ENCODE measurements at places on chromosomes 6 and 20. TPM values are rescaled to one million over a fixed set of nuclear protein-coding genes. Genes with fewer than 3 reads are reported as not detected.
A peak's percentile ranks its signal among the peaks of the same experiment; 100 is the strongest.

GRCh38 chr6:3286641-3287171, 28.0 kb downstream of the PSMG4 start:
- no peak overlapping the region for H3K27ac ChIP-seq
- H3K4me3 ChIP-seq = no peak overlapping the region
- peaks cover 6% of the 10 kb centered on the region for H3K4me1 ChIP-seq
- no peak for DNase-seq
- no peaks in the 10 kb centered on the region for H3K27me3 ChIP-seq
- no peaks in the 10 kb centered on the region for H3K36me3 ChIP-seq

- peaks cover 81% of the 10 kb centered on the region for H3K4me1 ChIP-seq
- no peaks in the 10 kb centered on the region for H3K27me3 ChIP-seq
- H3K27ac ChIP-seq = peak overlapping the region; percentile 90
- peak; percentile 81 for DNase-seq
Observed at GRCh38 chr6:166619912-166620311, 7.1 kb downstream of the RPS6KA2 start.

NQO2 gene
- 30.4 TPM for total RNA-seq

GRCh38 chr6:165686596-165687365, 23.7 kb upstream of the PDE10A start:
- DNase-seq = no peak
- no peaks in the 10 kb centered on the region for H3K36me3 ChIP-seq
- no peak overlapping the region for H3K4me3 ChIP-seq
- H3K4me1 ChIP-seq = no peaks in the 10 kb centered on the region

GRCh38 chr6:35448191-35448590, 3.9 kb upstream of the FANCE start:
- H3K36me3 ChIP-seq = no peaks in the 10 kb centered on the region
- no peak overlapping the region for H3K4me3 ChIP-seq
- no peaks in the 10 kb centered on the region for H3K27me3 ChIP-seq
- peaks cover 13% of the 10 kb centered on the region for H3K4me1 ChIP-seq

GRCh38 chr6:168866534-168866933, 387.1 kb downstream of the THBS2 start:
- no peak overlapping the region for H3K4me3 ChIP-seq
- no peaks in the 10 kb centered on the region for H3K4me1 ChIP-seq
- no peak overlapping the region for H3K27ac ChIP-seq
- no peaks in the 10 kb centered on the region for H3K36me3 ChIP-seq
- H3K27me3 ChIP-seq = no peaks in the 10 kb centered on the region

- peak overlapping the region; percentile 93 for H3K27ac ChIP-seq
- no peaks in the 10 kb centered on the region for H3K36me3 ChIP-seq
- no peak overlapping the region for H3K4me3 ChIP-seq
- no peaks in the 10 kb centered on the region for H3K27me3 ChIP-seq
Observed at GRCh38 chr20:20743511-20744169, 31.2 kb upstream of the RALGAPA2 start.

- DNase-seq = no peak
- no peaks in the 10 kb centered on the region for H3K27me3 ChIP-seq
- no peaks in the 10 kb centered on the region for H3K4me1 ChIP-seq
- no peak overlapping the region for H3K27ac ChIP-seq
- H3K36me3 ChIP-seq = no peaks in the 10 kb centered on the region
Observed at GRCh38 chr6:106569428-106569827, 59.9 kb downstream of the RTN4IP1 start.

DNA sequence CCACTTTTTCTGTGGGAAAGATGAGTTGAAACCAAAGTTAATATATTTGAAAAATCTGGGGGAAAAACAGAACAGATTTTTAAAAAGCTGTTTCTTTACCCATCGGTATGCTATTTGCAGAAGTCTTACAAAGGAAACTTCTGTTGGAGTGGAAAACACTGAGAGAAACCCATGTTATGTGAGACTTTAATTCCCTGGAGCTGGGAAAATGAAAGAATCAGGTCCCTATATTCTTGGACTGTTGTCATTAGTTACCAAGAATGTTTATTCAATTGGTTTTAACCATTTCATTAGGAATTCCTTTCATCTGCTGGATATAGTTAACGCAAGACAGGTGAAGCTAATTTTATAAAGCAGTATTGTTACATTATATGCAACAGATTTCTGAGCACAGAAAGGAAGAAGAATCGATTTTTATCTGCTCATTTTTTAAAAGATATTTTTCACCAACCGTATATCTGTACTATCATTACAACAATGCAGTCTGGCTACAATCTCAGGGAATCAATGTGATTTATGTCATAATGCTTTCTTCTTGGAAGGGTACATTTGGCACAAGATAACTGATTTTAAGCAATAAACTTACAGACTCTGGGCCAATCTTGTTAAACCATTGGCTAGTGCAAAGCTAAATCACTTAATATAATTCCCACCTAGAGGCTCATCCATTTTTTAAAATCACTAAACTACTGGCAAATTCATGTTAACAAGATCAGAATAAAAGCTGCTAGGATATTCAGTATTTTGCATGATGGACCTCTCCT, 170.0 kb downstream of the MOXD1 start:
- no peak for DNase-seq
- no peaks in the 10 kb centered on the region for H3K27me3 ChIP-seq
- no peaks in the 10 kb centered on the region for H3K36me3 ChIP-seq

GRCh38 chr6:14068133-14068532, 49.4 kb upstream of the CD83 start:
- no peak overlapping the region for H3K4me3 ChIP-seq
- no peaks in the 10 kb centered on the region for H3K4me1 ChIP-seq
- H3K27me3 ChIP-seq = no peaks in the 10 kb centered on the region
- DNase-seq = no peak
- no peaks in the 10 kb centered on the region for H3K36me3 ChIP-seq

- peaks cover 62% of the 10 kb centered on the region for H3K36me3 ChIP-seq
- H3K4me3 ChIP-seq = no peak overlapping the region
- no peaks in the 10 kb centered on the region for H3K27me3 ChIP-seq
- DNase-seq = no peak
- no peak overlapping the region for H3K27ac ChIP-seq
Observed at GRCh38 chr6:30725713-30726505, 5.8 kb downstream of the TUBB start.

DNA sequence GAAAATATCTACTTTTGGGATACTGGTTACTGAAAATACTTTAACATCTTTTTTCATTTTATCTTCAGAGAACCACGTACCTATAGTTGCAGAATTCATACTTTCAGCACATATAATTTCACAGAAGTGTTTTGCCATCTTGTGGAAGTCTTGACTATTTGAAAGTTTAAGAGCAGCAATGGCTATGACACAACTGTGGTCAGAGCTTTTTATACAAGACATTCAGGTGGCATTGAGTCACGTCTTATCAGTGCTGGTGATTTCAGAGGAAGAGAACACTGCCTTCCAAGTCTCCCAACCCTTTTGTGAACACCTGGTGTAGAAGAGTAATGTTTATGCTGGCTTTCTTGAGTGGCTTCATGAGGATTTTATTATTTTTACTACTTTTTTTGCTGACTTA, 171.6 kb downstream of the ARID1B start:
- peaks cover 42% of the 10 kb centered on the region for H3K4me1 ChIP-seq
- no peaks in the 10 kb centered on the region for H3K27me3 ChIP-seq
- no peak for DNase-seq
- no peaks in the 10 kb centered on the region for H3K36me3 ChIP-seq
- no peak overlapping the region for H3K4me3 ChIP-seq

ZSCAN12 gene
- total RNA-seq = 10.7 TPM

DNA sequence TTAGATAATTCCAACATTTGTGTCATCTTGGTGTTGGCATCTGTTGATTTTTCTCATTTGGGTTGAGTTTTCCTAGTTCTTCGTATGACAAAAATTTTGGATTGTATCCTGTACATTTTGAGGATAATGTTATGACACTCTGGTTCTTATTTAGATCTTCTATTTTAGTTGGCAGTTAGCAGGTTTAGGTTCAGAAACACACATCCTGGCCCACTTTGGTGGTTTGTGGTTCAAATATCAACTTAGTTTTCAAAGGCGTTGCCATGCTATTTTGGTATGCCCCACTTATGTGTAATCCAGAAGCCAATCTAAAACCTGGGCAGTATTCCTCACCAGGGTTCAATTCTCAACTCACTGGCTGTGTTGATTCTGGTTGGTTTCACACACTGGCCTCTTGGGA, 68.2 kb downstream of the NOX3 start:
- no peak overlapping the region for H3K4me3 ChIP-seq
- H3K27me3 ChIP-seq = no peaks in the 10 kb centered on the region
- H3K27ac ChIP-seq = no peak overlapping the region
- no peaks in the 10 kb centered on the region for H3K36me3 ChIP-seq

HEY2 gene
- 5.5 TPM for total RNA-seq

GRCh38 chr6:40822619-40823018, 216.4 kb downstream of the UNC5CL start:
- DNase-seq = no peak
- H3K4me1 ChIP-seq = peaks cover 9% of the 10 kb centered on the region
- no peaks in the 10 kb centered on the region for H3K36me3 ChIP-seq
- no peak overlapping the region for H3K27ac ChIP-seq

CEP162 gene
- total RNA-seq = 15.0 TPM

DNA sequence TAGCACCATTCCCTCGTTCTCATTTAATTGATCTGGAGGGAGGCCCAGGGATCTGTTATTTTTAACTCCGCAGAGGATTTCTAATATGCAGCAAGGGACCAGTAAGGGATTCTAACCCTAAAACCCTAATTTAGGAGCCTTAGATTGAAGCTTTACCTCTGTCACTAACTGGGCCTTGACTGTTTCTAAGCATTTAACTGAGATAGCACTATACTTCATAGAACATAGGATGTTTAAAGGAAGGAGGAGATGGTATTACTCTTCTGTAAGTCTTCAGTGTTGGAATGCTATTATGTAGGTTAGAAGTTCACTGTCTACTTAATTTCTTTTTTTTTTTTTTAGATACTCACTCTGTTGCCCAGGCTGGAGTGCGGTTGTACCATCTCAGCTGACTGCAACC, 242.5 kb downstream of the ZFAND3 start:
- no peak overlapping the region for H3K27ac ChIP-seq
- no peaks in the 10 kb centered on the region for H3K4me1 ChIP-seq
- H3K4me3 ChIP-seq = no peak overlapping the region

SLC26A8 gene
- total RNA-seq = 0.46 TPM

EEF1A2 gene
- 2.0 TPM for total RNA-seq

- no peaks in the 10 kb centered on the region for H3K36me3 ChIP-seq
- H3K27me3 ChIP-seq = no peaks in the 10 kb centered on the region
- no peak overlapping the region for H3K27ac ChIP-seq
- peaks cover 24% of the 10 kb centered on the region for H3K4me1 ChIP-seq
- no peak overlapping the region for H3K4me3 ChIP-seq
- peak; percentile 22 for DNase-seq
Observed at GRCh38 chr20:16472045-16472872, 101.0 kb downstream of the KIF16B start.

KIF25 gene
- not detected for total RNA-seq

- H3K4me3 ChIP-seq = no peak overlapping the region
- H3K27me3 ChIP-seq = no peaks in the 10 kb centered on the region
- peaks cover 20% of the 10 kb centered on the region for H3K4me1 ChIP-seq
- peak; percentile 69 for DNase-seq
- H3K36me3 ChIP-seq = no peaks in the 10 kb centered on the region
Observed at GRCh38 chr6:157991067-157991432, 9.4 kb downstream of the SYNJ2 start.

DNA sequence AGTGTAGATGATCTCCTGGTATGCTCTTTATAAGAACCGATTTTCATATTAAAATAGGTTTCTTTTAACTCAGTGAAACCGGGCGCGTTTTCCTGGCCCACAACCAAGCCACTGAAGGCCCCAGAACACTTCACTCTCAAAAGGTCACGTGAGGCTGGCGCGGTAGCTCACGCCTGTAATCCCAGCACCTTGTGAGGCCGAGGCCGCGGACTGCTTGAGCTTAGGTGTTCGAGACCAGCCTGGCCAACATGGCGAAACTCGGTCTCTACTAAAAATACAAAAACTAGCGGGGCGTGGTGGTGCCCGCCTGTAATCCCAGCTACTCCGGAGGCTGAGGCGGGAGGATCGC, 402 bp upstream of the TAF8 start:
- H3K4me1 ChIP-seq = peaks cover 62% of the 10 kb centered on the region
- H3K36me3 ChIP-seq = peaks cover 7% of the 10 kb centered on the region
- H3K4me3 ChIP-seq = no peak overlapping the region
- no peaks in the 10 kb centered on the region for H3K27me3 ChIP-seq
- H3K27ac ChIP-seq = peak overlapping the region; percentile 90

DNA sequence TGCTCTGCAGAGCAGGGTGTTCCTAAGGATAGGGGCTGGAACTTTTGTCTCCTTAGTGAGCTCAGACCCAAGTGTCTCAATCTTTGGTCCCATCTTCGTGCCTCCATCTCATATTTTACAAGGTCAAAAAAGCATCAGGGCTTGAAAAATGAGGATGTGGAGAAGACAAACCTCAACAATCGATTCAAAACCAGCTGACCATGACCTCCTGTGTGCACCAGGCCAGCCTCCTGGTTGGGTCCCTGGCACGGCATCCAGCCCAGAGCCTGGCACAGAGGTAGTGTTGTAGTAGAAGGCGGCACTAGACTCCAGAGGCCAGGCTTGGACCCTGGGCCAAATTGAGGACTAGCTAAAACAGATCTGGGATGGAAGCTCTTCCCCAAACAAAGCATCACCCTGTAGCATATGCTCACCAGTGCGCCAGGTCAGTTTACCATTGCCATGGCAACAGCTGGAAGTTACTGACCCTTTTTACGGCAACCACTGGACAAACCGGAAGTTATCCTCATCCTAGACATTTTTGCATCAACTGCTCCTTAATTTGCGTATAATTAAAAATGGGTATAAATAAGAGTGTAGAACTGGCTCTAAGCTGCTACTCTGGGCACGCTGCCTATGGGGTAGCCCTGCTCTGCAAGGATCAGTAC, 69.3 kb upstream of the BLCAP start:
- H3K27ac ChIP-seq = no peak overlapping the region
- H3K4me1 ChIP-seq = no peaks in the 10 kb centered on the region
- H3K4me3 ChIP-seq = no peak overlapping the region
- no peaks in the 10 kb centered on the region for H3K36me3 ChIP-seq

EYS gene
- not detected for total RNA-seq

PSMB9 gene
- total RNA-seq = 31.0 TPM

GRCh38 chr6:18406955-18407749, 20.0 kb downstream of the RNF144B start:
- peaks cover 23% of the 10 kb centered on the region for H3K4me1 ChIP-seq
- no peak overlapping the region for H3K4me3 ChIP-seq
- no peaks in the 10 kb centered on the region for H3K36me3 ChIP-seq
- H3K27ac ChIP-seq = no peak overlapping the region
- H3K27me3 ChIP-seq = no peaks in the 10 kb centered on the region

- no peaks in the 10 kb centered on the region for H3K4me1 ChIP-seq
- H3K4me3 ChIP-seq = no peak overlapping the region
- no peaks in the 10 kb centered on the region for H3K36me3 ChIP-seq
- H3K27me3 ChIP-seq = no peaks in the 10 kb centered on the region
- no peak overlapping the region for H3K27ac ChIP-seq
Observed at GRCh38 chr6:160312900-160313299, 35.3 kb upstream of the SLC22A3 start.

KCNK5 gene
- 9.2 TPM for total RNA-seq

- no peak overlapping the region for H3K4me3 ChIP-seq
- no peaks in the 10 kb centered on the region for H3K27me3 ChIP-seq
- H3K4me1 ChIP-seq = peaks cover 9% of the 10 kb centered on the region
- no peak for DNase-seq
- no peaks in the 10 kb centered on the region for H3K36me3 ChIP-seq
Observed at GRCh38 chr6:81767163-81767891, 14.8 kb upstream of the TENT5A start.

PTPRT gene
- not detected for total RNA-seq

Data from thyroid gland (tissue), 4 donors.